ENCODE measurements at places on chromosomes 13 and 19.
A peak's percentile ranks its signal among the peaks of the same experiment; 100 is the strongest.

DNA sequence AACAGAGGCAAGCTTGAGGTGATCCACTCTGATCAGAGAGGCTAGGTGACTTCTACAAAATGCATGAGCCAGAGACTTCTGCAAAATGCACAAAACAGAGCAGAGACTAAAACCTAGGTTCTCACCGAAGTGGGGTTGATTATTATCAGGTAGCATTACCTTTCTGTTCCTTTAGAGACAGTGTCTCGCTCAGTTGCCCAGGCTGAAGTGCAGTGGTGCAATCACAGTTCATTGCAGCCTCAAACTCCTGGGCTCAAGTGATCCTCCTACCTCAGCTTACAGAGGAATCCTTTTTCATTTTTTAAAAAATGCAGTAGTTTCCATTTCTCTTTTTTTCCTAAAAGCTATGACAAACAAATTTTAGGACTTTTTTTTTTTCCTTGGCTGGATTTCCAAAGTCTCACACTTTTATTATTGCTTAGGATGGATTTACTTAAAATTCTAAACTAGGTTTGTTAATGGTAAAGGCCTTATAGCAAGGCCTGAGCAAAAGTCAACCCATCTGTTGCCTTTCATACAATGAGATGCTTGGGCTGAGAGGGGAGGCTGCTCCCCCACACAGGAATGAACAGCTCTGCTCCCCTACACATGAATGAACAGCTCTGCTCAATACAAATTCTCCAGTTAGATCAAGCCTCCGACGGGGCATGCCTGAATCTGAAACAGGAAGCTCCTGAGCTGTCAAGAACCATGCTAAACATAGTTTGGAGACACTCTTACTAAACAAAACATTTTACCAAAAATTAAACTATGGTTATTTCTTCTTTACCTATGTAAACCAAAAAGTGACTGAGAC, 18.8 kb upstream of the TNFRSF19 start:
- no peak for DNase-seq

- DNase-seq = no peak
Measured at GRCh38 chr13:108681986-108682575, 52.7 kb downstream of the MYO16 start.

- DNase-seq = no peak
Measured at GRCh38 chr13:60679928-60680694, 283.1 kb downstream of the TDRD3 start.

DNA sequence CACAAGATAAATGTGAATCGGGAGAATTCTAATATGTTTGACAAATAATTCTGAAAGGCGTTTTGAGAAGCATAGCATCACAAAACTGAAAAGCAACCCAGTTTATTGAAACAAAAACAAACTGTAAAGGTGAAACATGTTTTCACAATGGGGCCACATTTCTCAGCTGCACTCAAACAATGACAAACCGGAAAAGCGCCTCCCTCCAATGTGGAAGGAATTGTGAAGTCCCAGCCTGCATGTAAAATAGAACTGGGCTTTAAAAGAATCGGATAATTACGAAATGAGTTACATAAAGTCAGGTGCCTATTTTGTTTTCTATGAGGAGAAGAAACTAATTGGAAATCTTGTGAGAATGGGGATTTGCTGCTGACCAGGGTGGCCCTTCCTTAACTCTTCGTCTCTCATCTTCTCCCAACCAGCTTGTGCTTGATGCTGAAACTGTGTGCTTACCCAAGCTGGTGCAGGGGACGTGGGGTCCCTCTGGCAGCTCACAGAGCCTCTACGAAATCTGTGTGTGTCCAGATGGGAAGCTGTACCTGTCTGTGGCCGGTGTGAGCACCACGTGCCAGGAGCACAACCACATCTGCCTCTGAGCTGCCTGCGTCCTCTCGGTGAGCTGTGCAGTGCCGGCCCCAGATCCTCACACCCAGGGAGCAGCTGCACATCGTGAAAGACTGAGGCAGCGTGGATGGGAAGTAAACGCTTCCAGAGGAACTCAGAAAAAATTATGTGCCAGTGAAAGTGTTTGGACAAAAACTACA, 109.4 kb downstream of the SACS start:
- DNase-seq = no peak

GRCh38 chr13:93900731-93901130, 578.8 kb downstream of the DCT start:
- DNase-seq = no peak

DNA sequence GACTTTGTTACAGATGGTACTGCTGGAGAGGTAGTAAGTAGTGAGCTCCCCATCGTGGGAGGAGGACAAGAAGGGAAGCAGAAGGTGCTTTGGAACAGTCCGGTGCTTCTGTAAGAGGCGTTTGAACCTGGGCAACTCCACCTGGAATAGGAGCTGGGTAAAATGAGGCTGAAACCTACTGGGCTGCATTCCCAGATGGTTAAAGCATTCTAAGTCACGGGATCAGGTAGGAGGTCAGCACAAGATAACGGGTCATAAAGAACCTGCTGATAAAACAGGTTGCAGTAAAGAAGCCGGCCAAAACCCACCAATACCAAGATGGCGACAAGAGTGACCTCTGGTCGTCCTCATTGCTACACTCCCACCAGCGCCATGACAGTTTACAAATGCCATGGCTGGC, 5.1 kb downstream of the ANKLE1 start:
- DNase-seq = no peak

GRCh38 chr13:40706439-40706838, 40.0 kb upstream of the FOXO1 start:
- no peak for DNase-seq

GRCh38 chr13:112880221-112880641, 88.8 kb upstream of the MCF2L start:
- no peak for DNase-seq

GRCh38 chr19:41595890-41596280, 19.9 kb downstream of the CEACAM21 start:
- DNase-seq = no peak

DNA sequence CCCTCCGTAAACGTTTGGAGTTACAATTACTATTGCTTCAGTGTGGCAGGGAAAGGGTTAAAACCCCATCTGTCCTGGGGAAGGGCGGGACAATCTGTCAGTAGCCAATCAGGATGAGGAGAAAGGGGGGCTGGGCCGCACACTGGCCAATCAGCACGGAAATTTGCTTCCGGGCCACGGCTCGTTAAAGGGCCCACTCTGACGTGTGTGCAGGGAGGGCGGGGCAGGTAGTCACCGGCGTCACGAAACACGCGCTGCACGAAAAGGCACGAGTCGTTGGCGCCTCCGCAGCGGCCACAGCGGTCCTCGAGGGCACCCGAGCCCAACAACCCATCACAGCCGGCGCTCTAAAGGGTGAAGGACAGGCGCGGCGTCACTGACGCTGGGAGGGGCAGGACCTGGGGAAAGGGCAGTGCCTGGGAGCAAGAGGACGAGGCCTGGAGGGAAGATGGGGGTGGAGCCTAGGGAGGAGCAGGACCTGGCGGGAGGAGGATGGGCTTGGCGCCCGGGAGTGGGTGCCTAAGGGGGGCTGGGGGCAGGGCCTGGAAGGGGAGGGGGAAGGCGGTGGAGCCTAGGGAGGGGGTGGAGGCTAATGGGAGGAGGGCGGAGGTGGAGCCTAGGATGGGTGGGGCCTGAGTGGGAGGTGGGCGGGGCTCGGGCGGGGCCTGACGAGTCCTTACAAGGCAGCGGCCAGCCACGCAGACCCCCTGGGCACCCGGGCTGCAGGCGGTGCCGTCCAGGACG, 4.9 kb downstream of the ADAMTSL5 start:
- DNase-seq = peak; percentile 93

DNA sequence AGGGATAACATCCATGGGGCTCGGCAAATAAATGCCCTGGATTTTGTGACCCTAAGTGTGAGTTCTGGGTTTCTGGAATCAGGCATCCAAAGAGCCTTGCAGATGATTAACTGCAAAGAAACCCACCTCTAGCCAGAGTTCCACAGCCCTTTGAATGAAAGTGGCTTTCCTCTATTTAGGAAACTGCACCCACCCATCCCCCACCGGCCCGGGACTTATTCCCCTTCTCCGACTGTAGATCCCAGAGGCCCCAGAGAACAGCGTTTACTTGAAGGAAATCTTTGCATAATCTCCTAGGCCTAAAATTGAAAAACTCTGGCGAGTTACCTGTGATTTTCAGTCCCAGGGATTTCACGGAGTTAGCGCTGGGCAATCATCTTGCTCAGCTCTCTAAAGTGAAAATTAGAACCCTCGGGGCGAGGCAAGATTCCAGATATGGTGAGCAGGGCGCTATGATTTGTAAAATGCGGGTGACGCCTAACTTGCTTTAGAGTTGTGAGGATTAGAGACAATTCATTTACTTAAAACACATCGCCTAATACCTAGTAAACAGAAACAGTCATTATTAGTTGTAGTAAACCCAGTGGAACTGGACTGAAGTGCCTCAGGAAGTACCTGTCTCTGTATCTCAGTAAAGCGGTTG, 9.4 kb downstream of the URAD start:
- no peak for DNase-seq

- DNase-seq = no peak
Measured at GRCh38 chr13:35649162-35649561, 172.7 kb upstream of the MAB21L1 start.

GRCh38 chr19:39142630-39143029, 17.0 kb downstream of the PAK4 start:
- DNase-seq = no peak

DNA sequence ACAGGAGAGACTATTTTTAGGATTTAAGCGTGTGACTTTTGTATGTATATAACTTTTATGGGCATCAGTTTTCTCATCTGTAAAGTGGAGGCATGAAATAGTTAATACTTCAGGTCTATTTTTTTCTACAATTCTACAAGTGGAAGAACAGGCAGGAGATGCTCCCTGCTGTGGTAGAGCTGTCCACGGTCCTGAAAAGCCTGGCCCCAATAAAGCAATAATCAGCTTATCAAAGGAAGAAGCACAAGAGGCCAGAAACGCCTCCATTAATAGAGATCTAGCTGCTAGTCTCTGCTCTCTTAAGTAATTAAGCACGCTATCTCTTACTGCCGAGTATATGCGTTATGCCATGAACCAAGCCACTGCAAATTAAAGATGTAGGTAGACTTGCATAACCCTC, 28.0 kb upstream of the WASF3 start:
- peak; percentile 42 for DNase-seq

GRCh38 chr19:18951721-18952281, 10.8 kb upstream of the HOMER3 start:
- no peak for DNase-seq

DNA sequence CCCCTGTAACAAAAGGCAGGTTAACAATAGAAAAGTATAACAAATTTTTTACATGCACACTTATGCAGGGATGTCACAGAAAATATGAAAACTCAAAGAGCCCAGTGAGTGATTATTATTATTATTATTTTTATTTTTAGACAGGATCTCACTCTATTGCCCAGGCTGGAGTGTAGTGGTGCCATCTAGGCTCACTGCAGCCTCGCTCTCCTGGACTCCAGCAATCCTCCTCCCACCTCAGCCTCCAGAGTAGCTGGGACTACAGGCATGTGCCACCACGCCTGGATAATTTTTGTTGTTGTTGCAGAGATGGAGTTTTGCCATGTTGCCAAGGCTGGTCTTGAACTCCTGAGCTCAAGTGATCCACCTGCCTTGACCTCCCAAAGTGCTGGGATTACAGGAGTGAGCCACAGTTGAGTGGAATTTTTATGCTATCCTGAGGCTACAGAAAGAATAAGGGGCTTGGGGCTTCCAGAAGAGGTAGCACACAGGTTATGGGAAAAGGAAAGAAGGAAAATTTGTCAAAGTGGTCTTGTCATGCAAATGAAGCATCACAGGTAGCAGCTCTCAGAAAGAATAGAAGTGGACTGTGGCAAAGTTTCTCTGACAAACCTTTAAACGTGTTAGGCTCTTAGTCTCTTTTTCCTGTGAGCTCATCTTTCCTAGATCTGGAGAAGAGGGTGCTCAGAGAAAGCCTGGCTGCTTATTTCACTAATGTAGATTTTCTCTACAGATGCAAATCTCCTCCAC, 87.7 kb upstream of the LSM14A start:
- DNase-seq = no peak

- no peak for DNase-seq
Measured at GRCh38 chr19:50190439-50190891, 13.0 kb upstream of the MYH14 start.

GRCh38 chr19:3020321-3020960, 8.6 kb downstream of the TLE2 start:
- DNase-seq = no peak

- DNase-seq = no peak
Measured at GRCh38 chr13:40484101-40484800, 182.2 kb downstream of the FOXO1 start.

DNA sequence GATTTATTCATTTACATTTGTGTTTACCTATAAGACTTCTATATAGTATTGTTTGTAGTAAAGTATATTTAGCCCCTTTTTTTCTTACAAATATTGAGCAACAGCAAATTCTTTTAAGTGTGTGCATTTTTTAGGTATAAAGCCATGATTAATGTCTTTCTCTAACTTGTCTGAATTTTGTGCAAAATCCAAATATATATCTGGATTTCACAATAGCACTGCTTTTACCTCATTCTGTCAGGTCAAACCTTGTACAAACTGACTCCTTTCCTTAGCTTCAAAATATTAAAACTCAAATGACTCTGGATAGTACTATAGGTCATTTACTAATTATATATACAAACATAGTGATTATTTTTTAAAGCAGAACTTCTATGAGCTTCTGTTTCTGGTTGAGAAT, 563.0 kb upstream of the SPRY2 start:
- DNase-seq = no peak

DNA sequence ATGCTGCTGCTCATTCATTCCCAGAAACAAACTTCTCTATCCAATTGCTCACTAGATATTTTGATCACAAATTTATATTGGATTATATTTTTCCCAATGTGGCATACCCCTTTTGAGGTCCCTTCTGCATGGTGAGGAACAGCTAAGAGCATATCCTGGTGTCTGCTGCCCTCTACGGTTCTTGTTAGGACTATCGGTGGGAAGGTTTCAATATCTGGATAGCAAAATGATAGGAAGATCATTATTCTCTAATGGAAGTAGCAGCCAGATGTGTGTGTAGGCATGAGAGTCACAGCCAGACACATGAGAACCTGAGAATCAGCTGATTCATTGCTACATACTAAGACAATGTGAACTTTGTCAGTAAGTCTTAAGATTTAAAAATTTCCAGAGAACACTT, 1422.4 kb upstream of the MIR17HG start:
- DNase-seq = no peak

- DNase-seq = no peak
Measured at GRCh38 chr19:29491491-29491890, 34.3 kb upstream of the VSTM2B start.

GRCh38 chr19:9945319-9945966, 9.1 kb upstream of the OLFM2 start:
- DNase-seq = no peak
